ENCODE measurements at places on chromosomes 4 and X. TPM values are rescaled to one million over a fixed set of nuclear protein-coding genes. Genes with fewer than 3 reads are reported as not detected.

Gene TBC1D14
- total RNA-seq = 113 TPM

Gene TSPAN7
- 141 TPM for total RNA-seq

Gene MAGEA2
- not detected for total RNA-seq

Gene OTUD6A
- total RNA-seq = not detected

Gene ANK2
- total RNA-seq = 684 TPM

All from diencephalon (tissue), 1 donor.